Activated gamma-delta T cell treated with Interleukin-2 at 50 U/mL for 16 hours (primary cell): ENCODE measurements at places on chromosomes 1 and 21.

DNA sequence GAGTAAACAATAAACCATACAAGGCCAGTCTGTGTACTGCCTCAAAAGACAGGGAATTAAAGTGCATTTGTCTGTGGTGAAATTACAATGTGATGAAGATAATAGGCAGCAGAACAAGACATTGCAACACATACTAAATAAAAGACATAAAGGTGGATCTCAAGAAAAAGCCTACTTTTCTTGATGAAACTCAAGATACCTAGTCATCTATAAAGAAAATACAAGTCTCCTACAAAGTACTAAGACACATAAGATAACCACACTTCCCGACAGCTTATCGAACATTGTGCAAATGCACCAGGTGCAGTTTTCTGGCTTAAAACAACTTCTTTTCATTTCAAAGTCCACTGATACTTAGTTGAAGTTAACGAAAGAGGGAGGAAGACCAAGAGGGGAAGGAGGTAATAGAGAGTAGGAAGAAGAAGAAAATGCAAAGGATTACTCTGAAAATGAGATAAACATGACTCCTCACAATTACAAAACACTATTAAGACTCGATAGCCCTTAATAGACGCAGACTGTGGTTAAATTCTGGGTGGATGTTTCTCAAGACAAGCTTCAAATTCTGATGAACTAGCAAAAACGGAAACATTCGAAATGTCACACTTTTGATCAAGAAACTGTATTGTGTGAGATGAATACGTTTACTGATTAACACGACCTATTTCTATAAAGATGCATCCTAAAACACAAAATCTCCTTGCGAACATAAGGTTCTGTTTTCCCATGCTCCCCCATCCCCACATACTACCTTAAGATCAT, 2.0 kb downstream of the HNRNPR start:
- DNase-seq, result no peak

DNA sequence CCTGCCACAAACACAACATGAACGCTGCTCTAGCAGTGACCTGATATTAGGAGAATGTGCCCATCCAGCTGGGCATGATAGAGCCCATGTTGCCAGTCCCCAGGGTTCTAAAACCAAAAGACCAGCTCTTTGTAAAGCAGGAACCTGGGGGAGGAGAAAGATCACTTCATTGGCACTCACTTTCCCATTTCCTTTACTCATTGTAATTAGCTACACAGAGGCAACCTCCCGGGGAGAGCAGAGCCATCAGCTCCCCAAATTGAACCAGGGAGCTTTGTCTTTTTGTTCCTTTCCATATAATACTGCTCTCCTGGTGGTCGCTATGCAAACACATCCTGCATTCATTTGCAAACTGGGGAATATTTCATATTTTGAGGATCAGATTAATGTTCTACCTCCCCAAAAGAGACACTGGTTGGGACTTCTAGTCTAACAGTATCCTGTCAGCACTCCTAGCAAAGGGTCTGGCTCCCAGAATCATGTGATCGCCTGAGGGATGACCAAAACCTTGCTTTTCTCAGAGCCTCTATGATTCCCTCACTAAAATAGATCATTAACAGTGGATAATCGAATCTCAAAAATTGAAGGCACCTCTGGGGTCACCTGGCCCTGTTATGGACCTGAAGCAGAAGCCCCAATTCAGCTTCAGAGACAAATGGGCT, 76.7 kb upstream of the CD1D start:
- DNase-seq, result no peak

GRCh38 chr1:6503884-6504602, 12.6 kb upstream of the PLEKHG5 start:
- no peak for DNase-seq

DNA sequence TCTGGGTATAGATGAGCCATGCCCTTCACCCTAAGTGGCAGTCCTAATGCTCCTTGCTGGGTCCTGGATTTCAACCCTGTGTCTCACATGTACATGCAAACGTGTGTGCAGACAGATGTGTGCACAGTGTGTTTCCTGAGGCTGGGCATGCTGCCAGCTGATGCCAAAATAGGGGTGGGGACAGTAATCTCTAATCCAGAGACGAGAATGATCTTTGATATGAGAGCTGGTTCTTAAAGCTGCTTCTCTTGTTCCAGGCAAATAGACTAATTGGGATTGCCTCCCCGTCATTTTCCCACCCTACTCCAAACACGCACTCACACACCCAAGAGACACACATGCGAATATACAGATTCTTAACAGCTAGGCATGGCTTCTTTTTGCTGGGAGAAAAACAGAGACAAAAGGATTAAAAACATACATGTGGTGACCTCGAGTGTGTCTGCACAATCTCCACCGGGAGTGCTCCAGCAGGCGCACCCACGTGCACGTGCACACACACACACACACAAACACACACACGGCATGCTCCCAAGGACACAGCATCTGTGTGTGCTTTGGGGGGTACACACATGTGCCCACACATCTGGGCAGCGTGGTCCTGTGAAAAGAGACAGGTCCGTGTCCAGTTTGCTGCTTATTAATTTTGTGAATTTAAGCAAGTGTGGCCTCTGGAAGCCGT, 102.1 kb upstream of the ZBTB40 start:
- no peak for DNase-seq

DNA sequence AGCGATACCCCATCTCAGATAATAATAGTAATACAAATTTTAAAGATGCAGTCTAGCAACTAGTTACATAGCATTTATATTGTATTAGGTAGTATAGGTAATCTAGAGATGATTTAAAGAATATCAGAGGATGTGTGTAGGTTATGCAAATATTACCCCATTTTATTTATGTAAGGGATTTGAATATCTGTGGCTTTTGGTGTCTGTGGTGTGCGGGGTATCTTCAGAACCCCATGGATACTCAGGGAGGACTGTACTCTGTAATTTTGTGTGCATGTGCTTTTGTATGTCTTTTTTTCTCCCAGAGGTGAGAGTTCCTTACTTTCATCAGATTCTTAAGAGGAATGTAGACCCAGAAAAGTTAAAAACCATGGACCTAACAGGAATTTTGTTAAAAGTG, 12.8 kb downstream of the RNF2 start:
- DNase-seq, result no peak

DNA sequence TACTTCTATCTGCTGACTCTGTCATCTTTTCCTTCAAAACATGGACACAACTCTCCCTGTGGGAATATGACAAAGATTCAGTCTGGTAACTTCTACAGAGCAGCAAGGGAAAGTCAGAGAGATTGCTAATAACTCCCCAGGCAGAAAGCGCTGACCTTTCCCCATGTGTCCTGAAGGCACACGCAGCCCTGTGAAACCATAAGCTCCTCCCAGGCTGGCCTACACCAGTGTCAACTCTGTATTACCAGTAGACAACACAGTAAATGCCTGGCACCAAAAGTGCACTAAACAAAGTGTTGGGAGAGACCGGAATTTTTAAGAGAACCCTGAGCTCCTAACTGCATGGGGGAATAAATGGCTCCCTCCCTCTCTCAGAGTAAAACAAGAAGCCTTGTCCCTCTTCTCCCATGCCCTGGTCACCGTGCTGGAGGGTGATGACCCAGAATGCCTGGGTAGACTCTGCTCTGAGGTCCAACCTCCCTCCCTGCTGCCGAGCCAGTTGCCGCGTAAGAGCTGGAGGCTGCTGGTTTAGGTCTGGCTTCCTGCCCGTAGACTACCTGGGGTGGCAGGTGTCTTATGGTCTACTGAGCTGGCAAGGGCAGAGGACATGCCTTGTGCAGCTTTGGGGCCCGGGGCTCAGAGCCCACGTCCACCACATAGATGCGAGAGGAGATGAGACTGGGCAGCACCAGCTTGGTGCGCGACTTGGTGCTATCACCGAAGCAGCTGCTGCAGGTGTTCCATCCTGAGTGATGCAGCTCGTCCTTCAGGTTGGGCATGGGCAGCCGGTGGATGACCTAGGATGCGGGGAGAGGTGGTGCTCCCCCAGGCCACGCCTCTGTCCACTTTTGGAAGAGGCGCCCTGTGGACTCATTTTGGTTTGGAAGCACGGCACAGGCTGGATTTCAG, 3.9 kb downstream of the SELENBP1 start:
- DNase-seq, result no peak

DNA sequence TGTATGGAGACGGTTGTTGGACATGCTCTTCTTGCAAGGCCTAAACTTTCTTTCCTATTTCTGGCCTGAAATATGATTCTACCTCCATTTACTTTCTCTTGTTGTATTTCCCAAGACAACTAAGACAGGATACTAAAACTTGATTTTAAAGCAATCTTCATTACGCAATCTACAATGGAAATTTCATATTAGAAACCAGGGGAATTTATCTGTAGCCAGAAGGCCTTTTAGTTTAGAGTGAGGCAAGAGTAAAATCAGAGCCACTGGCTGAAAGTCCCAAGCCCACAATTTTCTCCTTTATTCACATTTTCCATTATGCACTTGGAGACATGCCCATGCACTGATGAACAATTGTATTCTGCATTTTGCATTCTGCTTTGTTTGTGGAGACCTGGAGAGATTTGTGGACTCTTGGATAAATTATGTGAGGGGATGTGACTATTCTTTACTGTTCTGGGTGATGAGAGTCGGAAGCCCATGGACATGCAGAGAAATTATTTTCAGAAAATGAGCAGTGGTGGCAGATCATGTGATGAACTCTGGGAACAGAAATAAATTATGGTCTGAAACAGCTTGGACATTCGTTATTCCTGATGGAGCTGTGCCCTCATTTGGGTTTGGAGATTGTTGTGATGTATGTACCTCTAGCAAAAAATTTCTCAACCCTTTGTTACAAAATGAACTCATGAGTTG, 336.8 kb downstream of the SEC16B start:
- no peak for DNase-seq
